ENCODE measurements at places on chromosomes 5 and 9.

GRCh38 chr9:89189215-89189614 lies 10.6 kb upstream of the SHC3 start:
- DNase-seq = no peak

- no peak for DNase-seq
Observed at GRCh38 chr9:86459599-86460155, 105.5 kb upstream of the TUT7 start.

DNA sequence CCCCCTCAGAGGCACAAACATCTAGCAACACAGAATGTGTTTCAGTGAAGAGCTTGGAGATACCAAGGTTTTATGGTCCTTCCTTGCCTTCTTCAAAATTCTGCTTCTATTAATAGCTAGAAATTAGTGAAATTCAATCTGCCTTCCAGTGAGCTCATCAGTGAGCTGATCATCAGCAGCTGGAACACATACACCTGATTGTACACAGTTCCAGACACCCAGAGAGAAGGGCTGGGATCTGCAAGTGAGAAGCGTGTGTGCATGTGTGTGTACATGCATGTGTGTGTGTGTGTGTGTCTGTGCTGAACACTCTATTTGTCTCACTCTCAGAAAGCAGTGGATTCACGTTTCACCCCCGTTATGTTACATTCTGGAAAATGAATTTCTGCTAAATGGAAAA lies 28.5 kb downstream of the CFAP90 start:
- no peak for DNase-seq

- no peak for DNase-seq
Observed at GRCh38 chr9:105073147-105073546, 145.2 kb upstream of the ABCA1 start.

- DNase-seq = no peak
Observed at GRCh38 chr5:14895301-14895700, 23.7 kb upstream of the ANKH start.

DNA sequence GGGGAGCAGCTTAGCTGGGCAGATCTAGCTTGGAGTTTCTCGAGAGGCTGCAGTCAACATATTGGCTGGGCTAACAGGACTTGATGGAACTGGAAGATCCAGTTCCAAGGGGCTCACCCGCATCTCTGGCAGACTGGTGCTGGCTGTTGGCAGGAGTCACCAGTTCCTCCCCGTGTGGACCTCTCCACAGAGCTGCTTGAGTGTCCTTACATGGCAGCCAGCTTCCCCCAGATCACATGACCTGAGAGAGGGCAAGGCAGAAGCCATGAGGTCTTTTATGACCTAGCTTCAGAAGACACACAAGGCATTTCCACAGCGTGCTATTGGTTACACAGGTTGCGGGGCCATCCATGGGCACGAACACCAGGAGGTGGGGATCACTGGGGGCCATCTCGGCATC lies 26.4 kb upstream of the RXRA start:
- no peak for DNase-seq
